ENCODE measurements at places on chromosomes 6 and 20.
A peak's percentile ranks its signal among the peaks of the same experiment; 100 is the strongest.

- H3K27ac ChIP-seq, result no peak overlapping the region
- no peak overlapping the region for H3K4me3 ChIP-seq
- no peaks in the 10 kb centered on the region for H3K36me3 ChIP-seq
- H3K4me1 ChIP-seq, result no peaks in the 10 kb centered on the region
- H3K27me3 ChIP-seq, result no peaks in the 10 kb centered on the region
- DNase-seq, result no peak
These were observed 26.6 kb upstream of the SNAP91 start for GRCh38 chr6:83735461-83735860.

DNA sequence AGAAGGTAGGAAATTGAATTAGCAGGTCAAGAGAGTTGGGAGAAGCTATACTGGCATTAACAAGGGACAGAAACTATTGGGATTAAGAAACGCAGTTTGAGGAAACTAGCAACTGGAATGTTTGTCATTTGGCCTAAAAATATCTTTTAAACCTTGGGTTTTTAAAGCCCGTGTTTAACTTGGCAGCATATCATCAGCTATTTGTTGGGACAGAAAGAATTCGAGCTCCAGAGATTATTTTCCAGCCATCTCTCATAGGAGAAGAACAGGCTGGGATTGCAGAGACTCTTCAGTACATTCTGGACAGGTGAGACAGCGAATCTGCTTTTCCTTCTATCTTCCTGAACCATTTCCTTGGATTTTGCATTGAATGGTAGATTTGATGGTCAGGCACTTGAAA is 17.8 kb downstream of the ACTR5 start:
- peaks cover 16% of the 10 kb centered on the region for H3K36me3 ChIP-seq
- H3K27ac ChIP-seq, result no peak overlapping the region
- H3K4me1 ChIP-seq, result peaks cover 15% of the 10 kb centered on the region
- DNase-seq, result no peak
- H3K27me3 ChIP-seq, result no peaks in the 10 kb centered on the region

DNA sequence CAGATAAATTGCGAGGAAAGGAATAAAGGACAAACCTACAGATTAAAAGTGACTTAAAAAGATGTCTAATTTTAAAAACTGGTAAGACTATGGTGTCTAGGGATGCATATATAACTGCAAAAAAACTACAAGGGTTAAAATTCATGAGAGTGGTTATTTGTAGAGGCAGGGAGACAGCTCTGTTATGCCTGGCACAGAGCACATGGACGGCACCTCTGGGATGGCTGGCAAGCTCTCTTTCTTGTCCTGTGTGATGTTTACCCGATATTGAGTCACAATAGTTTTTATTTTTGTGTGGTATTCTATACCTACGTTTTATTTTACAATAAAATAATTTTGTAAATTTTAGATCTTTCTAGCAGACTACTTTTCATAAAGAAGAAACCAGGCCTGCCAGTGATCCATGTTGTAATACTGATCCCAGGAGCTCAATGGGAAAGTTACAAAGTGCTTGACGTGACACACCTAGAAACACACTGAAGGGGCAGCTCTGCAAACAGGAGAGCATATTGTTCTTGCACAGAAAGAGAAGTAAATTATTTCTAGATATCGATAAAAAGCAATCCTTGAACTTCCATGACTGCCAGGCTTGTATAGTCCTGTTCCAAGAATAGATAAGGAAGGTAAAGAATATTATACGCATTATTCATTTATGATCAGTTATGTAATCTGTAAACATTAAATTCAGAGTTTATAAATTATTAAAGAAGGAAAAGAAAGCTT is 290.0 kb downstream of the PTPRK start:
- no peak overlapping the region for H3K27ac ChIP-seq
- peaks cover 5% of the 10 kb centered on the region for H3K36me3 ChIP-seq
- no peak overlapping the region for H3K4me3 ChIP-seq
- H3K27me3 ChIP-seq, result no peaks in the 10 kb centered on the region
- H3K4me1 ChIP-seq, result no peaks in the 10 kb centered on the region

DNA sequence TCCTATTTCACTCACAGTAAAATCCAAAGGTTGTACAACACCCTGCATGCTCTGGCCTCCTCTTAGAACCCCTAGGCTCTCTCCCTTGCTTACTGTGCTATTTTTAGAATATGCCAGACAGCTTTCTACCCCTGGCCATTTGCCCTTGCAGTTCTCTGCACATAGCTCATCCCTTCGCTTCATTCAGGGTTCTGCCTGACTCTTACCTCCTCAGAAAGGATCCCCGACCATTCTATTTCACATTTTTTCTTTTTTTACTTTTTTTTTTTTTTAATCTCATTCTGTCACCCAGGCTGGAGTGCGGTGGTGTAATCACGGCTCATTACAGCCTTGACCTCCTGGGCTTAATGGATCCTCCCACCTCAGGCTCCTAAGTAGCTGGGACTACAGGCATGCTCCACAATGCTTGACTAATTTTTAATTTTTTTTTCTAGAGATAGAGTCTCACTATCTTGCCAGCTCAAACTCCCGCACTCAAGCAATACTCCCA is 33.6 kb downstream of the COMMD7 start:
- no peak overlapping the region for H3K27ac ChIP-seq
- no peak for DNase-seq
- no peak overlapping the region for H3K4me3 ChIP-seq

GRCh38 chr20:11544029-11544678 is 373.5 kb upstream of the BTBD3 start:
- no peak overlapping the region for H3K27ac ChIP-seq
- H3K4me3 ChIP-seq, result no peak overlapping the region
- no peaks in the 10 kb centered on the region for H3K27me3 ChIP-seq
- DNase-seq, result no peak
- no peaks in the 10 kb centered on the region for H3K4me1 ChIP-seq

GRCh38 chr6:111663692-111664564 is 58.2 kb upstream of the TRAF3IP2 start:
- H3K4me3 ChIP-seq, result no peak overlapping the region
- H3K4me1 ChIP-seq, result peaks cover 5% of the 10 kb centered on the region
- H3K27me3 ChIP-seq, result no peaks in the 10 kb centered on the region
- H3K36me3 ChIP-seq, result peaks cover 46% of the 10 kb centered on the region
- H3K27ac ChIP-seq, result peak overlapping the region; percentile 30

DNA sequence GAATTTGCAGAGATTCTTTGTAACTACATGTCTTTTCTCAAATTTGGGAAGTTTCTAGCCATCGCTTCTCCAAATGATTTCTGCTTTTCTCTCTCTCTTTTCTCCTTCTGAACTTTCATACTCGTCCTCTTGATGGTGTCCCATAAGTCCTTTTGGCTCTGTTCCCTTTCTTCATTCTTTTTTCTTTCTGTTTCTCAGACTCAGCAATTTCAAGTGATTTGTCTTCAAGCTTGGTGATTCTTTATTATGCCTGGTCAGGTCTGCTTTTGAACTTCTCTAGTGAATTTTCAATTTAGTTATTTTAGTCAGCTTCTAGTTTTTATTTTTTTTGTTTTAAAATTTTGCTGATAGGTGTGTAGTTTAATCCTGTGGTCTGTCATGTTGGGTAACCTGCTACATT is 57.6 kb upstream of the EEF1E1 start:
- no peak overlapping the region for H3K4me3 ChIP-seq
- no peak overlapping the region for H3K27ac ChIP-seq
- no peaks in the 10 kb centered on the region for H3K4me1 ChIP-seq

GRCh38 chr20:59421920-59422637 is 121.7 kb downstream of the EDN3 start:
- H3K27ac ChIP-seq, result no peak overlapping the region
- H3K4me1 ChIP-seq, result no peaks in the 10 kb centered on the region
- H3K27me3 ChIP-seq, result no peaks in the 10 kb centered on the region
- no peaks in the 10 kb centered on the region for H3K36me3 ChIP-seq
- no peak overlapping the region for H3K4me3 ChIP-seq
- no peak for DNase-seq

DNA sequence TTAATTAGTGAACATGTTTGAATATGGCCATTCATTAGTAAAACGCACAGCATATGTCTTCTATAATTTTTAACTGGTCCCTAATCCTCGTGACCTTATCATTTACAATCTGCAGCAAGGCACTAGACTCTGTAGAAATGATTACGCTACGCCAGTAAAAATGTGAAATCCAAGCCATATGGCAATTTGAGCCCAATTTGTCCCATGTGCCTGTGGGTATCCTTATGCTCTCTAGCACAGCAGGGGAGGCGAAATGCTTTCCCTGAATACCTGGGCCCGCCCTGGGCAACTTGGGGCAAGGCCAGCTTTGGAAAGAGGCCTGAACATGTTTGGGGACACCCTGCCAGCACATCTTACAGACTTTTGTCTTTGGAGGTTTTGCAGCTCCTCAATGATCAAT is 122.7 kb upstream of the AGPAT4 start:
- H3K36me3 ChIP-seq, result no peaks in the 10 kb centered on the region
- no peaks in the 10 kb centered on the region for H3K27me3 ChIP-seq
- no peaks in the 10 kb centered on the region for H3K4me1 ChIP-seq
- no peak overlapping the region for H3K27ac ChIP-seq

DNA sequence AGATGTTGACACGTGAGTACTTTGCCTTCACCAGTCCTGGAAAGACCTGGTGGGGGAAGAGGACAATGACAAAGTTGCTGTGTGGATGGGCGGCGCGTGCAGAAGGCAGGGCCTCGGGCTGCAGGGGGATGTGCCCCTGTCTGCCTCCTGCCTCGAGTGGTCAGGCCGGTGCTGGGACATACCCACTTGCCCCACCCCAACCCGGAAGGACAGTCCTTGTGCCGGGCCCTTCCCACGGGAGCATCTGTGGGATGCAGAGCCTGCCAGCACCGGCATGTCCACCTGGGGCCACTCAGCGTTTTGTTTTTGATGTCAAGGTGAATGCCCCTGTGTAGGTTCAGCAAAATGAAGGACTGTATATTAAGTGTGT is 60.5 kb upstream of the BHLHE23 start:
- H3K27me3 ChIP-seq, result peaks cover 43% of the 10 kb centered on the region
- H3K27ac ChIP-seq, result no peak overlapping the region
- H3K36me3 ChIP-seq, result no peaks in the 10 kb centered on the region
- peaks cover 1% of the 10 kb centered on the region for H3K4me1 ChIP-seq

DNA sequence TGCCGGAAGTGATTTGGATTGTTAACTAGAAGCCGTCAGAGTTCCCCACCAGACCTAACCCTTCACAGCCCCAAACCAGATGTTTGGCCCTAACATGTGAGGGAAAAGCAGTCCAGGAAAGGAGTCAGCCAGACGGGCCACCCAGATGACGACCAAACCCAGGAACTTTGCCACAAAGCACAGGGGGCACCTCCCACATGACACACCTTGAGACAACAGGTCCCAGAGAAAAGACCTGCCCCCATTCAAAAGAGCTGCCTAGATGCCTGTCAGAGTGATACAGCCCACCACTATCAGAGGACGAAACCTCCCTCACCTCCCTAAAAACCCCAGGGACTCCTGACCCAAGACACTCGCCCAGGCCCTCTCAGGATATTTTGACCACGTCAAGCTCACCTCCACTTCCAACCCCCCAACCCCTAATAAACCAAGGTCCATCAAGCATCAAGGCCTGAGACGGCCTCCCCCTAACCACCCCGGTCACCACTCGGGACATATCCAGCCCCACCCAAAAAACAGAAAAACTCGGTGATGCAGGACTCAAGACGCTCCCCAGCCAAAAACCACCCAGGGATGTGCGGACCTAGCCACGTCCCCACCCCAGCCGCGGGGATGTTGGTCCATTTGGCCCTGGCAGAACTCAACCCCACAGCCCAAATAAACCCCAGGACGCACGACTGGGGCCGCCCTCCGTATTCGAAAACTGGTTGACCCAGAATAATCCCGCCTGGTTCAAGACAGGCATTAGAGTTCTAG is 662 bp downstream of the ZNF343 start:
- H3K27ac ChIP-seq, result peak overlapping the region; percentile 99
- H3K27me3 ChIP-seq, result peaks cover 11% of the 10 kb centered on the region
- H3K4me3 ChIP-seq, result peak overlapping the region; percentile 100

Data from activated naive CD8-positive, alpha-beta T cell treated with anti-CD3 and anti-CD28 coated beads for 36 hours (primary cell).